NCI-H524 treated with DMSO at 0.1 percent for 48 hours (cell line): ENCODE measurements at places on chromosomes 4 and X.
A peak's percentile ranks its signal among the peaks of the same experiment; 100 is the strongest.

DNA sequence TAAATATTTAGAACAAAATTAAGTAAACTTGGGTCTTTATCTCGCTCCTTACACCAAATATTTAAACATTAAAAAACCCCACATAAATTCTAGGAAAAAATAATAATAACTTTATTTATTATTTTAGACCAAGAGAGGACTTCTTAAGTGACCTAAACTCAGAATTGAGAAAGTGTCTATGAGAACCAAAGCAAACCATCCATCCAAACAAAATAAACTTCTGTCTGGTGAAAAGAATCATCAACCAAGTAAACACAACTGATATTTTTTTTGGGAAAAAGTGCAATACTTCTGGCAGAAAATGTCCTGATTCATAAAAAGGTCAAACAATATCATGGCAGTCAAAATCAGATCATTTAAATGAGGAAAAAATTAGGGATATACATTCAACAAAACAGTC lies 533.0 kb downstream of the SPRY1 start:
- no peak for DNase-seq

DNA sequence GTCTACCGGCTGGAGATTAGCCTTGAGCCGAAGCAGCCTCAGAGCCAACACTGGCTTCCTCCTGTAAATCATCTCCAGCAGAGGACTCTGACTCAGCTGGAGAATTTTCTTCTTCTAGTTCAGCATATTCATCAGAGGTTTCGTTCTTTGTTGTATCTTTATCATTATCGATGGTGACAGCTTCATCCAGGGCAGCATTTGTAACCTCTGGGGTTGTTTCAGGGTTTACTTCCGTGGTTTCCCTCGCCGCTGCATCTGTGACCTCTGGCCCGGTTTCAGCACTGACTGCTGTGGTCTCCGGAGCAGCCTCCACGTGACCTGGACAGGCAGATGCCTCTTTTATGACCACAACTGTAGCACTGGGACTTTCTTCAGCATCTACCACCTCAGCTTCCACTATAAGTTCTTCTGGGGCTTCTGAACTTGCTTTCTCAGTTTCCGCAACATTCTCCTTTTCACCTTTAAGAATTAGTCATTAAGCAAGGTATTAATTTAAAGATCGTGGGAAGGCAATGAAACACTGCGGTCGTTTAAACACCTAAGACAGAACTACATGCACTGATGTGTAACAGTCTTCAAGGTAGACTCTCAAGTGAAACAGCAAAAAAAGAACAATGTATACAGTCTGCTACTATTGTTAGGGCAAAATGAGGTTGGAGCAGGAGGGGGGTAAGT lies 13.3 kb downstream of the MGARP start:
- no peak for DNase-seq

DNA sequence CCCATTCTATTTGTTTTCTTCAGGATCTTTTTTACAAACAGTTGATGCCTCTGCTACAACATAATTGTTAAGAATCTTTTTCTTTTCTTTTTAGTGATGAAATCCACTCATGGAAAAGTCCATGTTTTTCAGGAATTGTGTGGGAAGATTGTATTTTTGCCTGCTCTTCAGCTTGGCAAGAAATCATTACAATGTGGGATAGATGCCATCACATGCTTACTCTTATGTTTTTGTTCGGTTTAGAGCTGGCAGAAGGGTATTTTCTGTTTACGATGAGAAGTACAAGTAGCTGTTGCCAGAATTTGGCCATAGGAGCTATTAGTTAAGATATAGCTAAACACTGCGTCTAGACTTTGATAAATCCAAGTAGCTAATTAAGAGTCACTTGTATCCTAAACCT lies 2585.3 kb downstream of the ARAP2 start:
- DNase-seq = no peak

GRCh38 chrX:119899125-119899524 lies 3.4 kb downstream of the AKAP14 start:
- no peak for DNase-seq

DNA sequence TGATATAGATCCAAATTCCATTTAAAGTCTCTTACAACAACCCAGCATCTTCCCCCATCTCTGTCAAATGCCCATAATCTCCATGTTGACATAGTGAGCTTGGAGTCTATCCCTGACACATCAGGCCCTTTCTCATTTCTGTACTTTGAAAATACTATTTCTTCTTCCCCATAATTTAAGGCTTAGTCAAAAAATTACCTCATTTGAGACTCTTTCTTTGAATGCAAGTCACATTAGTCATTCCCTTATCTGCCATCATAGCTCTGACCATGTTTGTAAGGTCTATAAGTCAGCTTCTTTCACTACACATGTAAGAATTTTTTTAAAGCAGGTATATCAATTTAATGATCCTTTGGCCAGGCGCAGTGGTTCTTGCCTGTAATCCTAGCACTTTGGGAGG lies 99.9 kb downstream of the DDX60 start:
- no peak for DNase-seq

DNA sequence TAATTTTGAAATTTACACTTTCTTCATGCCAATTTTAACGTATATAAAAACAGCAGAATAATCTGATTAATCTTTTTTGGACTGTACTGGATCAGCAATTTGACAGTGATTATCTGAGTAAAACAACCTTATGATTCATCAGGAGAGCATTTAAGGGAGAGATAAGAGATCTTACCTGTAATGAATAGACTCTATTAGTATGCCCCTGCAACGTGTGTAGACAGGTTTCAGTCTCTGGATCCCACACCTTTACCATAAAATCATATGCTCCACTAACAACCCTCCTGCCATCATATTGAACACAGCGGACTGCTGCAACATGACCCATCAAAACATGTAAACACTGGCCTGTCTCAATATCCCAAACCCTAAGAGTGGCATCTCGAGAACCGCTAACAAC lies 210.1 kb downstream of the FBXW7 start:
- DNase-seq = no peak

- DNase-seq = no peak
Observed at GRCh38 chrX:65674204-65674893, 6.9 kb downstream of the MSN start.

- DNase-seq = no peak
Observed at GRCh38 chr4:109691411-109691920, 11.8 kb downstream of the CASP6 start.

- no peak for DNase-seq
Observed at GRCh38 chrX:72495046-72495445, 77.6 kb downstream of the HDAC8 start.

- DNase-seq = no peak
Observed at GRCh38 chr4:16110661-16111290, 27.0 kb upstream of the PROM1 start.

DNA sequence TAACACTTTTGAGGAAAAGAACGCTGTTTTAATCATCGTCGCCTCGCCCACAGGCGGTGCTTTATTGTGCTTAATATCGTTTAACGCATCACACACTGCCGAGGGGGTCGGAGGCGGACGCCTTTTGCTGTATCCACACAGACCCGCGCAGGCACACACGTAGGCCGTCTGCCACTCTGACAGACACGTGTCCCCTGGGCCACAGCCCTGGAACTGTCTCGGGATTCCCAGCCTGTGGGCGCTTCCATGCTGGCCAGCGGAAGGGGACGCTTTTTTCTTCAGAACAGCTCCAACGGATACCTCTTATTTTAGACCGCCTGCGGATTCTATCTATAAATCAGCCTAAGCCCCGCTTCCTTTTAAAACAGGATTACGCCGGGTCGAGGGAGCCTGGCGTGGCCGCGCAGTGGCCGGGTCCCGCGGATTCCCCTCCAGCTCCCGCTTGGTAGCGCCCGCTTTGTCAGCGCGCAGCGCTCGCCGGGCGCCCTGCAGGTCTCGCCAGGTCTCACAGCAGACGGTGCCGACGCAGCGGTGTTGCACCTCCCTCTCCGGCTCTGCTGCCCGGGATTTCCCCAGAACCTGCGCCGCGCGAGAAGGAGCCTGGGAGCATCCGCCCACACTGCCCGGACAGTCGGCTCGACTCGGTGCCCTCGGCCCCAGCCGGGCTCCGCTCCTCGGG lies at the start of gene NOCT:
NOCT (plus strand) TSS at position 513 of the 679 bp plus-strand sequence. CDS start 201 bp downstream, outside the sequence.
- peak; percentile 28 for DNase-seq

- DNase-seq = peak; percentile 88
Observed at GRCh38 chr4:43855283-43855682, 593.3 kb downstream of the KCTD8 start.

- no peak for DNase-seq
Observed at GRCh38 chrX:105894721-105895120, 72.4 kb downstream of the NRK start.

DNA sequence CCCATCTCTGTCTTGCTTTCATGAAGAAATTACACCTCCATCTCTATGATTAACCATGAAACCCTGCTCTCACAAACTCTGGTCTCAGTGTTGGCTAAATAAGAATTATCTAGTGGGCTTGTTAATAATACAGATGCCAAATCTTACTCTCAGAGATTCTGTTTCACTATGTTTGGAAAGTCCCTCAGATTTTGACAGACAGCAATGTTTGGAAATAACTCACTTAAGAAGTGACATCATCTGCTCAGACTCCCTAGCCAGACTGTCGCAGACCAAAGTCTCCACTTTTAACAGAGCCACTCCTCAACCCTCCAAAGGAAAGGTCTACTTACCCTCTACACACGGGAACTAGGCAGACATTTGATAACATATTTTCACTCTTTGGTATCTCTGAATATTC lies 328.5 kb upstream of the FGF16 start:
- DNase-seq = no peak

GRCh38 chr4:40614031-40614430 lies 15.6 kb downstream of the RBM47 start:
- no peak for DNase-seq

GRCh38 chrX:11212741-11213140 lies 80.5 kb upstream of the AMELX start:
- no peak for DNase-seq

GRCh38 chr4:176005766-176006165 lies 59.9 kb upstream of the WDR17 start:
- no peak for DNase-seq

DNA sequence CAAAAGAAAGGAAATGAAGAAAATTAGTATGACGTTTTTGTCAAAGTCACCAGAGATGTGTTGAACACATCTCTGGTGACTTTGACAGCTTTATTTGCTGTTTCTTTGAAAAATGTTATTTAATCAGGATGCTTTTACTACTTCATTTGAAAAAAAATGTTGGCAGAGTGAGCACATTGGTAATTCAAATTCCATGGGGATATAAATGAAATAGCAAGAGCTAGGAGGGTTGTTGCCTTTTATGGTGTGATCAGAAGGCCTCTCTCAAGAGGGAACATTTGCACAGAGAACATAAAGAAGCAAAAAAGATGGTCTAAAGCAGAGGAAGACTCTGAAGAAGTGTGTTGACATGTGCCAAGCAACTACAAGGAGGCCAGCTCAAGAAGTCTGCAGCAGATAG lies 46.6 kb upstream of the CXCL8 start:
- DNase-seq = no peak

DNA sequence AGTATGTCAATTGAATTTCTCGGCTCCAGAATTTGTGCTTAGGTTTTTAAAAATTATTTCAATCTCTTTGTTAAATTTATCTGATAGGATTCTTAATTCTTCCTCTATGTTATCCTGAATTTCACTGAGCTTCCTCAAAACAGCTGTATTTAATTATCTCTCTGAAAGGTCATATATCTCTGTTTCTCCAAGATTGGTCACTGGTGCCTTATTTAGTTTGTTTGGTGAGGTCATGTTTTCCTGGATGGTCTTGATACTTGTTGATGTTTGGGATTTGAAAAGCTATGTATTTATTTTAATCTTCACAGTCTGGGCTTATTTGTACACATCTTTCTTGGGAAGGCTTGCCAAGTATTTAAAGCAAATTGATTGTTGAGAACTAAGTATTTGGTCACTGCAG lies 24.7 kb upstream of the HERC3 start:
- DNase-seq = no peak

DNA sequence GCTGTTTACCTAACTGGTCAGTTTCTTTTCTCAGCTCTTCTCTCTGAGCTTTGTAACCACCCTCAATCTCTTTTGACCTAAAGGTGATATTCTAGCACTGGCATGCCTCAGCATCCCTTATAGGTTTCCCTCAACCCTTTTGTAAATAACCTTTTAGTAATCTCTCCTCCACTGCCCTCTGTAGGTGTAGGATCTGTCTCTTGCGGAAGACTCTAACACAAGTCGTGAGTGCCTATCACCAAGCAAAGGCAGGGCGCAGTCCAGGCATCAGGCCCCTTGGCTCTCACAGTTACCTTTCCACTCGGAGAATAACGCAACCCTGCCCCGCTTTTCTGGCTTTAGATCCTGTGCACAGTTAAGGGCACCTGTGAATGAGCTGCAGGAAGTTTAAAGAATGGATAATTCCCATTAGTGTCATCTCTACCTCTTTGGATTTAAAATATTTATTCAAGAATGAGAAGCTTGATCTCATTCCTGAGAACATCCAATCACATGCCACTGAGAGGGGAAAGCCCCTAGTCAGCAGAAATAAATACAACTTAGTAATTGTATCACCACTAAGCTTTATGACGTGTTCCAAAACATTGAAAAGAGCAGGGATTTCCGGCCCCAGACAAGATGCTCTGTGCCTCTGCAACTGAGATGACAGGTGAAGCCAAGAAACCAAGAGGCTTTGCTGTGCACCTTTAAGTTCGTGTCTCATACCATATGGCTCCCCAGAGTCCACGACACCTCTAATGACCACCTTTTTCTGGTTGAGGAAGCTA lies 58.8 kb downstream of the SPINK2 start:
- DNase-seq = no peak

GRCh38 chr4:185638548-185639301 lies 103.4 kb upstream of the PDLIM3 start:
- DNase-seq = no peak

GRCh38 chrX:136209016-136209738 lies 42.0 kb downstream of the MAP7D3 start:
- DNase-seq = no peak

GRCh38 chrX:47579537-47579936 lies 2.7 kb upstream of the TIMP1 start:
- DNase-seq = no peak

DNA sequence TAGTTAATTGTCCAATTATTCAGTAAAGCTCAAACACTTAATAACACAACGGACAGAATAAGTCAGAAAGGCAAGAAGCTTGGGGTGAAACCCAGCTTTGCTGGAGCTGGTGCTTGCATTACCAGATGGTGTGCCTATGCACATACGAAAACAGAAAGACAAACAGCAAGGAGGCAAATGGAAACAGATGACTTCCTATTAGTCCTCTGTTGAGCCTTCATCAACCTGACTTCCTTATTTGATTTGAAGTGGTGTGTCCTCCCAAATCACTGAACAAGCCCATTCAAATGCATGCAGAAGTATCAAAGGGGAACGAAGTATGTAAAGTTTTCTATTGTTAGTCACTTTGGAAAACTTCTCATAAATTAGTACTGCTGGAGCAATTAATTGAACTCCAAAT lies 166.2 kb downstream of the ATP10D start:
- DNase-seq = no peak

DNA sequence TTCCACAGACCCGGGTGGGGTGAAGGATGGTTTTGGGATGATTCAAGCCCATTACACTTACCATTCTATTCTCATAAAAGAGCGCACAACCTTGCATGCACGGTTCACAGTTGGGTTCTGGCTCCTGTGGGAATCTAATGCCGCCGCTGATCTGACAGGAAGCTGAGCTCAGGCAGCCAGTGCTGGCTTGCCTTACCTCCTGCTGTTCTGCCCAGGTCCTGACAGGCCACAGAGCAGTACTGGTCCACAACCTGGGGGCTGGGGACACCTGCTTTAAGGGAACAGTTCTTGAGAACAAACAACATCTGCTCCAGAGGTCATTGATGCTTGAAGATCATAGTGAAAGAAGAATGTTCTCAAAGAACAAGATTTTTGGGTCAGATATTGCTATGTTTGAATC lies 8.0 kb upstream of the HS3ST1 start:
- no peak for DNase-seq
